Stomach (tissue), 19 donors: ENCODE measurements at places on chromosomes 1 and 21. TPM values are rescaled to one million over a fixed set of nuclear protein-coding genes. Genes with fewer than 3 reads are reported as not detected.

Gene NDUFV3
- 19.3 TPM for polyA plus RNA-seq

Gene CYP2J2
- polyA plus RNA-seq = 7.3 TPM

Gene SELL
- 1.1 TPM for polyA plus RNA-seq

Gene OLFML3
- 23.1 TPM for polyA plus RNA-seq

Gene MATN1
- polyA plus RNA-seq = not detected

Gene SYPL2
- polyA plus RNA-seq = 1.0 TPM

Gene LCE3C
- polyA plus RNA-seq = not detected

Gene PPIAL4G
- polyA plus RNA-seq = 0.03 TPM

Gene C8B
- polyA plus RNA-seq = not detected

GRCh38 chr21:37565530-37566223 is 199.1 kb downstream of the DYRK1A start:
- no peak for DNase-seq
- peak overlapping the region; percentile 93 for H3K27ac ChIP-seq
- H3K36me3 ChIP-seq = no peaks in the 10 kb centered on the region
- peaks cover 28% of the 10 kb centered on the region for H3K4me1 ChIP-seq

GRCh38 chr1:201013991-201014815 is 9.3 kb downstream of the KIF21B start:
- H3K36me3 ChIP-seq = no peaks in the 10 kb centered on the region
- no peak overlapping the region for H3K4me3 ChIP-seq
- no peak for DNase-seq
- peaks cover 9% of the 10 kb centered on the region for H3K4me1 ChIP-seq
- no peaks in the 10 kb centered on the region for H3K27me3 ChIP-seq
- H3K27ac ChIP-seq = no peak overlapping the region

GRCh38 chr1:235078480-235079381 is 49.9 kb downstream of the TOMM20 start:
- no peak overlapping the region for H3K4me3 ChIP-seq
- peak overlapping the region; percentile 91 for H3K27ac ChIP-seq
- peaks cover 52% of the 10 kb centered on the region for H3K4me1 ChIP-seq
- H3K36me3 ChIP-seq = no peaks in the 10 kb centered on the region
- peak; percentile 43 for DNase-seq
- H3K27me3 ChIP-seq = no peaks in the 10 kb centered on the region

DNA sequence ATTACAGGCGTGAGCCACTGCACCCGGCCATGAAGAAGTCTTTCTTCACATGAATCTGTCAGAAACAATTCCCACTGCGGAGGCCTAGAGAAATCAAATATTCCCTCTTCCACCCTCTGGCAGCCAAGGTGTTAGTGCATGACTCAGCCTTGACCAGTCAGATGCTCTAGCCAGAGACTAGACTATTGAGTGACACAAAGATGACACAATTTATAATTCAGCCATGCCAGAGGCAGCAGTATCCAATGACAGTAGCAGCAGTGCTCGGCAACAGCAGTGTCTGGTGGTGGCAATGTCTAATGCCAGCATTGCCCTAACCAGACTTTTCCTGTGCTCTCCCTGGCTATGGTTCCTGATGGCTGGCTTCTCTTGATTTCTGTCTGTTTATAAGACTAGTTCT is 8.7 kb downstream of the CTXND2 start:
- no peak overlapping the region for H3K4me3 ChIP-seq
- no peak overlapping the region for H3K27ac ChIP-seq
- H3K27me3 ChIP-seq = no peaks in the 10 kb centered on the region
- no peaks in the 10 kb centered on the region for H3K36me3 ChIP-seq
- H3K4me1 ChIP-seq = no peaks in the 10 kb centered on the region

DNA sequence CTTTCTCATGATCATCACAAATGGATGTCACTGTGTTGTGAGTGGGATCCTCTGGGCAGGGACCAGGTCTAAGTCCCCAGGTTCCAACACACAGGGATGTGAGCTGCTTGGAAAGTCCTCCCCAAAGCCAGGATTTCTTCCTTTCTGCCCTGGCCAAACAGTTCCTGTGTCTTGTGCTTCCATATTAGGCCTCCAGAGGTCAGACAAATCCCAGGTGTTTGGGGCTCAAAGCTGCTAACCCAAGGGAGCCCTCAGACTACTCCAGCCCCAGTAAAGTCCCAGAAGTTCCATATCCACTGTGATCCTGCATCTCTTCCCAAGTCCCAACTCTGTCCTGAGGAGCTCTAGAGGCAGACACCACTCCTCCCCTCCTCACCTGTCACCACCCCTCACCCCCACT is 27.7 kb upstream of the MAGOH start:
- no peaks in the 10 kb centered on the region for H3K27me3 ChIP-seq
- DNase-seq = peak; percentile 40

DNA sequence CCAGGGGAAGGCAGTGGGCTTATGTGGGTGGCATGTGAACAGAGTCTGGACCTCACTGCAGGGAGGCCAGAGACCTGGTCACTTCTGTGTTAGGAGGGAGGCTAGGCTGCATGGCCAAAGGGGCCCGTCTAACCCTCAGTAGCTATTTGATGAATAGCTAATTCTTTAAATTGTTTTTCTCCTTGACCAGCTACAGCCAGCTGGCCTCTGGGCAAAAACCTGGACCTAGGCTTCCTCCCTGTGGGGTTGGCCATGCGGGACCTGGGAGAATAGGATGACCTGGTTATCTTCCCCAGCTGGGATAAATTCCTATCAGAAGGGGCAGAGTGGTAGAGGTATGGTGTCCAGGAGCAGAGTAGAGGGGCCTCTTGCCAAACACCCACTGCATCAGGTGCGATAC is 79.4 kb downstream of the TNR start:
- H3K27ac ChIP-seq = no peak overlapping the region
- H3K27me3 ChIP-seq = no peaks in the 10 kb centered on the region
- no peak overlapping the region for H3K4me3 ChIP-seq
- DNase-seq = no peak

DNA sequence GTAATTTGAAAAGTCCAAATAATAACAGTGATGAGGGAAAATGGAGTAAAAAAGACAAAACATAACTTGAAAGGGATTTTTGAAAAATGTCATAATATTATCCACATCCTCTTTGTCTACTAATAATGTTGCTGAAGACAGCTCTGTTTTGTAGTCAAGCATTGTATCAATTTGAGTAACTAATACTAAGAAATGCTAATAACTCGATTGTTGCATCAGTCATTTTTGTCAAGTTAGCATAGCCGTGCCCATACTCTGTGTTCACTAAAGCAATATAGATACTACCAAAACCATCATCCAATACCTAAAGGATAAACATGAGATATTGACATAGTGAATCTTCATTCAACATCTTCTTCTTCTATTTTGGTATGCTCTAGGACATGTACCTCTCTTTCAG is 17.3 kb downstream of the PDC start:
- H3K4me1 ChIP-seq = no peaks in the 10 kb centered on the region
- no peak overlapping the region for H3K4me3 ChIP-seq
- H3K27ac ChIP-seq = no peak overlapping the region

- no peak overlapping the region for H3K27ac ChIP-seq
- H3K27me3 ChIP-seq = no peaks in the 10 kb centered on the region
- no peaks in the 10 kb centered on the region for H3K4me1 ChIP-seq
Measured at GRCh38 chr1:78603206-78603605, 17.0 kb upstream of the IFI44L start.

DNA sequence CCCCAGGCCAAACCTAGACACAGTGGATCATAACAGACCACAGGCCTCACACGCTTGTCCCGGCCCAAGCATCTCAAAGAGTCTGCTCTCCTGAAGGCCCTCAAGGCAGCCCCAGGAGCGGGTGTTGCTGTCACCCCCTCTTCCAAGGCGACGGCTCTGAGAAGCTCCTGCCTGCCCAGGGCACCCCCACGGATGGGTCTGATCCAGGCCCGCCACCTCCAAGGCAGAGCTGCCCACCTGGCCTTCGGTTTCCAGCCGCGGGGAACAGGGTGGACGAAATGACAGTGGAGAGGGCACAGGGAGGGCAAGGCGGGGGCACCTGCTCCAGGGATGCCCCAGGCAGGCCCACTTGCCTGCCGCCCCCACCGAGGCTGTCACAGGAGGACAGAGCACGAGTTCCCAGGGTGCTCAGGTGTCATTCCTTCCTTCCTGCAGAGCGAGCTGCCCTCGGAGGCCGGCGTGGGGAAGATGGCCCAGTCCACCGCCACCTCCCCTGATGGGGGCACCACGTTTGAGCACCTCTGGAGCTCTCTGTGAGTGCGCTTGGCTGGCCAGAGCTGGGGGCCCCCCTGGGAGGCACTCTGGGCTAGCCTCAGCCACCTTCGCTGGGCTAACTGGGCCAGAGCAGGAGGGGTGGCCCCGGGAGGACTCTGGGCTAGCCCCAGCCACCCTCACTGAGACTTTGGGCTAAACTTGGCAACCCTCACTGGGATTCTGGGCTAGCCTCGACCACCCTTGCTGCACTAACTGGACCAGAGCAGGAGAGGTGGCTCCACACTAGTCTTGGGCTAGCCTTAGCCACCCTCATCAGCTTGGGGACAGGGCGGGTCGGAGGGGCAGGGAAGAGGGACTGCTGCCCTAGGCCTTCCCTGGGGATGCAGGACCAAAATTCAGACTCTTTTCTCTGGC is 29.8 kb downstream of the TP73 start:
- H3K36me3 ChIP-seq = no peaks in the 10 kb centered on the region
- no peak for DNase-seq
- H3K4me1 ChIP-seq = peaks cover 20% of the 10 kb centered on the region
- peaks cover 62% of the 10 kb centered on the region for H3K27me3 ChIP-seq

DNA sequence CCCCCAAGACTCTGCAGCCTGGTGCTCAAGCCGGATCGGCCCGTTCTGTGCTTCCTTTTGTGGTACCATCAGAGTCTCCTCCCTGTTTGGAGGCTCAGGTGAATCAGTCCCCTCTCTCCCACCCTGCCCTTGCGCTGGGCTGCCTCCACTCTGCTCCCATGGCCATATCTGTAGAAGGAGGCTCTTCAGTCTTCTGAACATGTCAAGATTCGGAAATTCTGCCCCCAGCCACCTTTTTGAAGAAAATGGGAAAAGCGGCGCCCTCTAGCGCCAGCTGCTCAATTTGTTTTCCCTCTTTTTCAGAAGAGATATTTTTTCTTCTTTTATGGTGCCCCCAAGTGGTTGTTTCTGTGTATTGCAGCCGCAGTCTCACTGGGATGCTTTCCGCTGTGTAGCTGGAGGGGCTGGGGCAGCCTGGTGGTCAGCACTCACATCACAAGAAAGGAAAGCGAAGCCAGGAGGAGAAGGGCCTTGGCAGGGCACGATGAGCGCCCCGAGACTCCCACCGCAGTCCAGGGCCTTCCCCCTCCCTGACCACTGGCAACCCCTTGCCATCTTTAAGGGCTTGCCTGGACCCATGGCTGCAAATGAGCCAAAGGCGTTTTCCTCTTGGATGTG is 58.4 kb upstream of the CACNA1E start:
- H3K27ac ChIP-seq = no peak overlapping the region
- H3K27me3 ChIP-seq = peaks cover 50% of the 10 kb centered on the region
- peaks cover 7% of the 10 kb centered on the region for H3K4me1 ChIP-seq
- peak; percentile 77 for DNase-seq
- H3K36me3 ChIP-seq = no peaks in the 10 kb centered on the region

- H3K36me3 ChIP-seq = peaks cover 24% of the 10 kb centered on the region
- peak overlapping the region; percentile 18 for H3K4me3 ChIP-seq
- peaks cover 87% of the 10 kb centered on the region for H3K4me1 ChIP-seq
Measured at GRCh38 chr1:2300004-2300771, 72.1 kb downstream of the SKI start.

- no peaks in the 10 kb centered on the region for H3K36me3 ChIP-seq
- H3K4me3 ChIP-seq = no peak overlapping the region
- DNase-seq = no peak
Measured at GRCh38 chr21:14740692-14741091, 194.6 kb upstream of the SAMSN1 start.

DNA sequence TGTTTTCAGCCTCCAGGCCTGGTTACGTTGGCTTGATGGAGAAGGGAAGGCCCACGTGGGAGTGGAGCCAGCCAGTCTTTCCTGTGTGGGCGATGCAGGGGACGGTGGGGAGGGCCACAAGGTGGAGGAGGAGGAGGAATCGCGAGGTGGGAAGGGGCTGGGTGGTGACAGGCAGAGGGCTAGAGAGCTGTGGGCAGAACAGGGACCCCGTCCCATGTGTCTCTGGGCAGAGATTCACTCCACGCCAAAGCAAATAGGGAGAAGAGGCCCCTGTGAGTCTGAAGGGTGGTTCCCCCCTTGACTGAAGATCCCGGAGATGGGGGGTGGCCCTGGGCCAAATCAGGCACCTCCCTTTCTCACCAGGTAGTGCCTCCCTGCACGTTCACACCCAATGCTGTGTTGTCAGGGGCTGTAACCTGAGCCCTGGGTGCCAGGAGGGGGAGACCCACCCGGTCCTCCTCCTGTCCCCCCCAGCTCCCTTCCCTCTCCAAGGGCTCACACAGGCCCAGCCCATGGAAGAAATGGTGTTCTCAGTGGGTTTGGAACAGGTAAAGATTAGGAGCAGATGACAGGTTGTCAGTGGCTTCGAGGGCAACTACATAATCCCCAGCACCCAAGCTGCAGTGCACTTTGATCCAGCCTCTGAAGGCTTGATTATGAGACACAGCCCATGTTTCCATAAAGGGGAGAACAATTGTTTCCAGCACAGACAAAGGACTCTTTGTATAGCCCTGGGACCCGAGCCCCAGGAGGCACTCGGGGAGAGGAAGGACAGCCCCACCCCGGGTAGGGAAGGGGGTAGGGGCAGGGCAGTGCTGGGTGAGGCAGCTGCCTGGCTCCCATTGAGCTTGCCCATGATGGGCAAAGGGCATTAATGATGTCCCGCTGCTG is 37.7 kb upstream of the GPR37L1 start:
- no peaks in the 10 kb centered on the region for H3K27me3 ChIP-seq
- peak; percentile 91 for DNase-seq
- H3K27ac ChIP-seq = peak overlapping the region; percentile 68
- H3K36me3 ChIP-seq = no peaks in the 10 kb centered on the region

DNA sequence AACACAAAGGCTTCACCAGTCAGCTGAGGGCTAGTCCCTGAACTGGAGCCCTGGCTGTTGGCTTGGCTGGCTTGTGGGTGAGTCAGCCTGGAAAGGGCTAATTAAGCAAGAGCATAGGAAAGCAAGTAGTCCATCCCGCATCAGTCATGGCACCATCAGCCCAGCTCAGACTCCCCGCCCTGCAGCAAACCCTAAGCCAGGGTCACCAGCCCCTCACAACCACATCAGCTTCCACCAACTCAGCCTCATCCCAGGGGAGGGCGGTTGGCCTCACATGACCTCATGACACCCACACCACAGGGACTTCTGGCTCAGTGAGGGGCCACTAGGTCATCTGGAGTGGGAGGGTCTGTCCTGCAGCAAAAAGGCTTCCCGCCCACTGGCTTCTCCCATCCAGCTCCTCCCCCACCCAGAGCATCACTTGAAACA is 7.0 kb upstream of the SPATC1L start:
- H3K4me3 ChIP-seq = no peak overlapping the region
- H3K27me3 ChIP-seq = no peaks in the 10 kb centered on the region
- H3K27ac ChIP-seq = no peak overlapping the region
- peaks cover 10% of the 10 kb centered on the region for H3K4me1 ChIP-seq

GRCh38 chr21:45136500-45136899 is 62.1 kb downstream of the ADARB1 start:
- H3K27me3 ChIP-seq = no peaks in the 10 kb centered on the region
- H3K4me1 ChIP-seq = peaks cover 2% of the 10 kb centered on the region
- H3K27ac ChIP-seq = no peak overlapping the region
- H3K4me3 ChIP-seq = no peak overlapping the region

DNA sequence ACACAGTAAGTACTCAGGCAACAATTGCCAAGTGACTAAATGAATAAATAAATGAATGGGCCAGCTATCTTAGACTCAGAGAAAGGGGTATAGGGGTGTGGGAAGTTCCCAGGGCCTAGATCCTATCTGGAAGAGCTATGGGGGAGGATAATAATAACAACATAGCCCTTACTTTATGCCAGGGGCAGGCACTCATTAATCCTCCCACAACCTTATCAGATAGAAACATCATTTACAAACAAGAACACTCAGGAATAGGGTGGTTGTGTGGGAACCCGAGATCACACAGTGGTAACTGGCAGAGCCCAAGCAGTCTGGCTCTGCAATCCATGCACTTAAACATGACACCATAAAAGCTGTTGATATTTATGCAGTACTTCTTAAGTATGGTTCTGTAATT is 128.2 kb upstream of the SPATA6 start:
- no peaks in the 10 kb centered on the region for H3K27me3 ChIP-seq
- DNase-seq = no peak
- H3K4me3 ChIP-seq = no peak overlapping the region
